ENCODE measurements at places on chromosomes 12 and 14.

GRCh38 chr12:104486943-104487819 is 30.4 kb downstream of the CHST11 start:
- DNase-seq, result no peak

DNA sequence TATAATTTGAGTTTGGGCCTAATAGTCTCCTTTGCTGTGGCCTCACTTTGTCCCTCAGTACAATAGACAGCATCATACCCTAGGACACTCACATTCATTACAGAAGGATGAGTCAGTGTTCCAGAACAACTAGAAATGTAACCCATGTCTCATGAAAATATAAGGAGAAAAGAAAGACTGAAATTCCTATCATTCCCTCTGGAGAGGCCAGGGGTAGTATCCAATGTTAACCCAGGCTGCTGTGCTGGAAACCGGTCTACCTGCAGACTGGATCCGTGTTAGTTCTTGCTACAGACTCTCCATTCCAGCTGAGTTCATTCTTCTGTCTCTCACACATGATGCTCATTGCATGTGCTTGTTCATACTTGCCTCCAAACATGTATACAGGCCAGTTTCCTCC is 75.8 kb upstream of the HOXC13 start:
- peak; percentile 44 for DNase-seq

GRCh38 chr14:81392976-81393643 is 7.0 kb downstream of the STON2 start:
- no peak for DNase-seq

DNA sequence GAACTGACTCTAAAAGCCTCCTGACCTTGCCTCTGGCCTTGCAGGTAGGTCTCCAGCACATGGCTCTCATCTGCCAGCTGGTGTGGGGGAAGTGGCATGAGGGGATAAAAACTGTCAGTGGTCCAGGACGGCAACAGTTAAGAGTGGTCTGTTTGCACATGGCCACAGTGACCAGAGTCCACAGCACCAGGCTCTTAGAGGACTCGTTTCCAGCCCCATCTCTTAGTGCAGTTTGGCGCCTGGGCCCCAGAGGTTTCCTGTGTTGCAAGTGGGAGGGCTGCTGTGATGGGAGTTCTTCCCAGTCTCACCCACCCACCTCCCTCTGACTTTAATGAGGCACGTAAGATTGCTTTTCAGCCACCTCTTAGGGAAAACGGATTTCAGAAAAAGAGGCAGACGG is 37.0 kb downstream of the APPL2 start:
- DNase-seq, result no peak

DNA sequence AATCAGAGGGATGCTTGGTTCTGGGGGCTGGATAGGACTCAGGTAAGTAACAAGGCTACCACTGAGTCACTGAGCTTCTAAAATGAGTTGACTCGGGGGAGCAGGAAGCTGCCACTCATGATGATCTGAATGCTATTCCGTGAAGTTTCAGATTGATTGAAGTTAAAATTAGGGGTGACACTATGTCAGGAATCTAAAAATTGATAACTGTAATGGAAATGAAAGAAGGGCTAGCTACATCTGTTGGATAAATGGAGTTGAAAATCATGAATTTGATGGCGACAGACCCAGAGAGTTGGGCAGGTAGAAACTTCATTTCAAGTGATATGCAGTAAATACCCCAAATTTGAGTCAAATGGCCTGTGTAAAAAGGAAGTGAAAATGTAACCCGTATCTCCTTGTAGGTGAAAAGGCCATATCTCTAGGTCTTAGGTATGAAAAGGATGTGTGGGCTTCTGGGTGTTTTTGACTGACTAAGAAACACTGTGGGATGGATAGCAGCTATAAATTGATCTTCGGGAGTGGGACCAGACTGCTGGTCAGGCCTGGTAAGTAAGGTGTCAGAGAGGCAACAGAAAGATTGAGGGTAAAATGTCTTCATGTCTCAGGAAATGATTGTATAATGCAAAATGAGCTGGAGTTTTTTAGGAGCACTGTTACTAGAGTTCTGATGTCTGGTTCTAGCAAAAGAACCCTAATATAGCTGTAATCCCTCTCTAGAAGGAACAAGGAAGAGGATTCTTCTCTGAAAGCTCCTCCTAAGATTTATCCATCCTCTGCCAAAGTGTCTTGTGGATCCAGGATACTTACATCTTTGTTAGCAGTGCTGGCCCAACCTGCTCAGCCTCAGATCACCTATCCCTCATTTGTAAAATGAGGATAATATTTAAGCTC is 57.3 kb downstream of the DAD1 start:
- no peak for DNase-seq

- DNase-seq, result no peak
Measured at GRCh38 chr14:37597914-37598746, 2.7 kb downstream of the TTC6 start.

- DNase-seq, result no peak
Measured at GRCh38 chr14:59342516-59343484, 122.4 kb downstream of the GPR135 start.

GRCh38 chr14:100873096-100873482 is 30.4 kb downstream of the RTL1 start:
- DNase-seq, result peak; percentile 31

DNA sequence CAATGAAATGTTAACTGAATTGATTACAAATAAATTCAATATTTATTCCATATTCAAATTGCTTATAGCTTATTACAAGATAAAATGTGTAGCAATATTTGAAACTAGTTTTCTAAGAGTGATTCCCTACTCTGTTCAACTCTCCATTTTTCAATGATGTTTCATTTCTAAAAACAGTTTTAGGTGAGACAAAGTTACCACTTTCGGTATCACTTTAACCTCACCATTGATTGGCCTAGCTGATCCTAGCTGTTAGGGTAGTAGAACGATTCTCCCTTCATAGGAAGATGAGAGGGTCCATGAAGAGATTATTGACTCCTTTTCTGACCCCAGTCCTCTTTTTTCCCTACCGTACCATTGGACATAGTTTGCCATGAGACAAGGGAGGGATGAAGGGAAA is 373.3 kb downstream of the PRKD1 start:
- no peak for DNase-seq

All from AG20443 (cell line).